ENCODE measurements at places on chromosomes 16 and 17.

GRCh38 chr17:15965528-15965927, 20.6 kb downstream of the ADORA2B start:
- no peak for DNase-seq

GRCh38 chr17:83171661-83172060, 92.3 kb downstream of the METRNL start:
- DNase-seq: no peak

DNA sequence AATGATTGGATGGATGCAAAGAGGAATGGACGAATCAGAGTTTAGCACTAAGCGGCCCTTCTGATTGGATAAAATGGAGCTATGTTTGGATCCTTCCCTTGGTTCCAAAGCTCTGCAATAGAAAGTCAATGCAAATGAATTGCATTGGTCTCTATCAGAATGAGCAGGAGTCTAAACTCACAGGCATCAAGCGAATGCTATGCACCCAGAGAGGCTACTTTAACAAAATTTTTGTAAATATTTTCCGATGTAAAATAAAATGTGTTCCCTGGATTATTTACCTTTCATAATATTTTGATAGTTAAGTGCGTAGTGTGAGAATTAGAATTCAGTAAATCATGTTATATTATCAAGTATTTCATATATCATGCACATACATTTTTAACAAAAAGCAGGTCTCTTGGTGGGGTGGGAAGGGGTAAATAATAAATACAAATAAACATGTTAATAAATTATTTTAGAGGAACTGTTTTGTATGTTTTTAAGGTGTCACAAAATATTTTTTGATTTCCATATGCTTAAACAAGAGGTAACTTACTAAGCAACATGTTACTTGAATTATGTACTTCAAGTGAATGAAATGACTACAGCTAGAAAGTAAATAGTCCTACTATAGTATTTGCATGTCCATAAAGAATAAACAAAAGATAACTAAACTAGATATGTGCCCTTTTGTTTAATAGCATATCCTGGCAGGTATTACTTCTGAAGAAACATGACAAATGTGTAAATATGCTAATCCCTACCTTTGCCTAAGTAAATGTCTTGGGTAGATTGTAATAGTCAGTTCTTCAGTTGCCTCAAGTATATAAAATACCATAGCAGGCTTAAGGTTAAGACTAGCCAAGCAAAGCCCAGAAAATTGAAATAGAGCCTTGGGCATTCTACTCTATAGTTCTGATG, 4.4 kb upstream of the UNK start:
- no peak for DNase-seq

DNA sequence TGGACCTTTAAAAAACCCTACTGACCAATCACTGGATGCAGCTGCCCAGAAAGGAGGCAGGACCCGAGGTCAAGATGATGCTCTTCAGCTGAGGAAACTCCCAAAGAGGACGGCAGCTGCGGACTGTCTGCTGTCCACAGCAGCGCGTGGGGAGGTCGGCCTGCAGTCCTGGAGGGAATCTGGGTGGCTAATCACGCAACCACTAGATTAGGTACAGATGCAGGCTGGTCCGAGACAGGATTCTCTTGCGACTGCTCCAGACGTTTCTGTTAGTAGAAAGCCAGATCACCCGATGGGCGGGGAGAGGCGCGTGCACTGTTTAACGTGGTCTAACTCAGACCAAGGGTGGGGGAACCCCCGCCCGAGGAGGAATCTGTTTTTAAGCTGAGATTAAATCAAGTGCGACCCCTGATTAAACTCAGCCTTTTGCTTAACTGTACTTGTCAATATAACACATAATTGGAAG, 8.8 kb downstream of the CTRB2 start:
- no peak for DNase-seq

DNA sequence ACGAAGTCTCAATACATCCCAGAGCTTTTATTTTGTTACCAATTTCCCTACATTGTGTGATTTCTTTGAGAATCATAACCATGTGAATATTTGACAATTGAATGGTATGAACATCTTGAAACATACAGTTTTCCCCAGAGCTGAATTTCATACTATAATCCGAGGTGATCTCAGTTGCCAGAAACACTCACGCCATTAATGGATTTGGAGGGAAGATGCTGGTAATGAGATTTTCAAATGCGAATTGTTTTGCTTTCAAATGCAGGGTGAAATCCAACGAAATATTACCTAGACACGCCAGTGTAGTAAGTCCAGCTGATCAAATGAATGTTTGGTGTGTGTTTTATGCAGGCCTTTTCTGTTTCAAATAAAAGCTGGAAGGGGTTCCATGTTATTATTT, 277.8 kb upstream of the CDH5 start:
- DNase-seq: no peak

- DNase-seq: peak; percentile 53
Measured at GRCh38 chr16:67672739-67673662, 6.4 kb downstream of the C16orf86 start.

- no peak for DNase-seq
Measured at GRCh38 chr16:57938936-57939871, 31.7 kb downstream of the CNGB1 start.

DNA sequence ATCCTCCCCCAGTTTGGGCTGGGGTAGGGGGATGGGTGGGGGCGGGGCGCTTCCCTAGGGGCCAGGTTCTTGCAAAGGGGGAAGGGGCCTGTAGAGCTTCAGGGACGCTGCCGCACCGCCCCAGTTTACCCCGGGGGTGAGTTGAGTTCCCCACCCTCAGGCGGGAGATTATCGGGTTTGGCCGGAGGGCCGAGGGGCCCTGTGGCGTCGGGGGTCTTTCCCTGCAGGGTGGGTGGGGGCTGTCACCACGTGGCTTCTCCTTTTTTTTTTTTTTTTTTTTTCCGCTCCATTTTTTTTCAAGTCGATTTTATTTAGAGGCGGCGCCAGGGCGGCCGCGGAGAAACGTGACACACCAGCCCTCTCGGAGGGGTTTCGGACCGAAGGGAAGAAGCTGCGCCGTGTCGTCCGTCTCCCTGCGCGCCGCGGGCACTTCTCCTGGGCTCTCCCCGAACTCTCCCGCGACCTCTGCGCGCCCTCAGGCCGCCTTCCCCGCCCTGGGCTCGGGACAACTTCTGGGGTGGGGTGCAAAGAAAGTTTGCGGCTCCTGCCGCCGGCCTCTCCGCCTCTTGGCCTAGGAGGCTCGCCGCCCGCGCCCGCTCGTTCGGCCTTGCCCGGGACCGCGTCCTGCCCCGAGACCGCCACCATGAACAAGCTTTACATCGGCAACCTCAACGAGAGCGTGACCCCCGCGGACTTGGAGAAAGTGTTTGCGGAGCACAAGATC, at the start of gene IGF2BP1:
Gene IGF2BP1 (plus strand): TSS at position 283 of the 724 bp plus-strand sequence. CDS start 361 bp downstream, at position 644.
- DNase-seq: peak; percentile 20

- DNase-seq: peak; percentile 36
Measured at GRCh38 chr17:7632492-7632894, 2.6 kb downstream of the SHBG start.

GRCh38 chr17:73137376-73137775, 27.4 kb upstream of the SSTR2 start:
- no peak for DNase-seq

- DNase-seq: no peak
Measured at GRCh38 chr17:57508671-57509070, 236.4 kb downstream of the CCDC182 start.

GRCh38 chr16:3830625-3831254, 49.8 kb downstream of the CREBBP start:
- no peak for DNase-seq

DNA sequence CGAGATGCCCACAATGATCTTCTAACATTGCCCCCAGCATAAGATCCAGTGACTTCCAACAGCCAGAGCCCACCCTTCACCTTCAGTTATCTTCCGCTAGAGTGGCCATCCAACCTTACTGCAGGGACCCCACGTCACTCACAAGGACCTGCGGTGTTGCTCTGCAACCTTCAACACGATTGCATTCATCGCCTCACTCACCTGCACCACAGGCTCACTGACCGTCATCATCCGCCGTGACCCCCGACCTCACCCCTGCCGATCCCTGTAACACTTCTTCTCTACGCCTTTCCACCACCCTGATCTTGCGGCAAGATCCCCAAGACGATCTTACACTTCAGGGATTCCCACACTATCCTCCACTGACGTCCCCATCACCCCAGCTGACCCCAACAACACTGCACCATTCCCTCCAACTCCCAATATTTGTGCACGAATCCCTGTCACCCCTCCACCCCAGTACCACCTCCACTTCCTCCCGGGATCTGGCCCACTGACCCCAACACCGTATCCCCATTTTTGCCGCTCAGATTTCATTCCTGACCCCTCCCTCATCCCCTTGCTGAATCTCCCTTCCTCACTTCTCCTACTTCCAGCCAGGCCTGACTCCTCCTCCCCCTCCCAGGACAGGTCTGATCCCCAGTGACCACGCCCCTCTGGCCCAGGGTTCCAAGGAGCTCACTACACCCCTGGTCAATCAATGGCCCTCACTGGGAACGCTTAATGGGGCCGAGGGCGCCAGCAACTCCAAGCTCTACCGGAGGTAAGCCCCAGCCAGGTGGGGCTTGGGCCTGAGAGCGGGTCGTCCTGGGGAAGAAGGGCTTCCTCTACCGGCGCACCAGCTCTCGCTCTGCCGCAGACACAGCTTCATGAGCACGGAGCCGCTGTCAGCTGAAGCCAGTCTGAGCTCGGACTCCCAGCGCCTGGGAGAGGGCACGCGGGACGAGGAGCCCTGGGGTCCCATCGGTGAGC, 7.6 kb downstream of the RUNDC3A start:
- DNase-seq: no peak

DNA sequence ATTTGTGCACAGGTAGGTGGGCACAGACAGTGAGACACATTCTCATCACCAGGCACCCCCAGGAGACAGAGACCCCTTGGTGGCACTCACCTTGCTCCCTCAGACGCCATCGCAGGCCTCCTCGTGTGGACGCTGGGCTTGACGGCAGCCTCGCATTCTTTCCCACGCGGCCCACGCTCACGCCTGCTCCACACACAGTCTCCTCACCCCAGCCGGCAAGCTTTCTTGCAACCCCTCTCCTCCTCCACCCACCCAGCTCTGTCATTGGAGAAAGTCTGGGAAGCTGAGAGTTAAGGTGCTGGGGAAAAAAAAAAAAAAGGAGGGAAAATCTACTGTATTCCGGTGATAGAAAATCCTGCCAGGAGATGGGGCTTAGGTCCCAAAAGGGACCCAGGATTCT, 14.8 kb downstream of the SGCA start:
- no peak for DNase-seq

DNA sequence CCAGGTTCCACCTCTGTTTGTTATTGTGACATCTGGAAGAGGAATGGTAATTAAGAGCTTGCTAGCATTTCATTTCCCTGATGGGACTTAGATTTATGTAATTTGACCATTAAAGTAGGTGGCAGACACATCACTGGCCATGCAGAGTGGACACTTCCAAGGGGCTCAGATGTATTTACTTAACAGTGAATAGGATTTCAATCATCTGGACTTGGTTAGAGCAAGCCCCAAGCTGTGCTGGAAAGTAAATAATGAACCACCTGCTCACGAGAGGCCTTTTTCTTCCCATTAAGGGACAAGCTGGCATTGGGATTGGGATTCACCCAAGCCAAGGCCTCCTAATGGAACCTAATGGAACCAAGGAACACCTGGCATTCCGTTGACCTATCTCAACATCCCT, 395.3 kb downstream of the HS3ST4 start:
- no peak for DNase-seq

- no peak for DNase-seq
Measured at GRCh38 chr16:57239107-57239506, 6.0 kb upstream of the ARL2BP start.

DNA sequence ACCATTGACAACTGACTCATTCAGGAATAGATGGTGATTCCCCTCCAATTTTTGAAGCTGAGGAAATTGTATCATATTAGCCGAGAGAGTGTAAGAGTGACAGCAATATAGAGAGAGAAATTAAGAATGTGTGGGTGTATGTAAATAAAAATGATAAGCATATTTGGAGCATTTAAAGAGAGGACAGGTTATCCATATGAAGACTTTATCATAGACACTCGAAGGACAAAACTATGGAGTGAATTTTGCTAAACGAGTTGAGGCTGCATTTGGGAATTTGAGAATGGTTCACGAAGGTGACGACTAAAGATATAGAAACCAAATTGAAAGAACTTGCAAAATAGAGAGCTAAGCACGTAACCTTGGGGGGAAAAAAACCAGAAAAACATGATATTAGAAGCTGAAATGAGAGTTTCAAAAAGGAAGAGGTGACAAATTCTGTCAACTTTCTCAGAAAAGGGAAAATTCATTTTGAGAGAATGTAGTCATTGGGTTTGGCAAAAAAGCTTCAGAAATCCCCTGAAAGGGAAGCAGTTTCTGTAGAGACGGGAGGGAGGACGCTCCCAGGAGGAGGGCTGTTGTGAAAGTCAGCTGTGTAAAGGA, 129.7 kb downstream of the KCNJ2 start:
- no peak for DNase-seq

- DNase-seq: no peak
Measured at GRCh38 chr16:9425236-9425635, 333.8 kb downstream of the HAPSTR1 start.

- DNase-seq: no peak
Measured at GRCh38 chr16:5044011-5044540, 10.3 kb upstream of the NAGPA start.

DNA sequence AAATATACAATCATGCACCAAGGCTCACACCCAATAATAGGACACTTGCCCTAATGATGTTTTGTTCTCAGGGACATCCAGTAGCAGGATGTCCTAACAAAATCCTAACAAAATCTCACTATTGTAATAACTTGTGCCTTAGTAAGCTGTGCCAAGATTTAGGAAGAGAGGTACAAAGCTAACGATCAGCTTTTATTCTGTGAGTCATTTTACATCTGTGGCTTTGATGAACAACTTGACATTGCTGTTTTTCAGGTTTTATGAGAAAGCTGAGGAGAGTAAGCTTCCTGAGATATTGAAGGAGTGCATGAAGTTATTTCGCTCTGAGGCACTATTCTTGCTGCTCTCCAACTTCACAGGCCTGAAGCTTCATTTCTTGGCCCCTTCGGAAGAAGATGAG, 18.9 kb downstream of the OGFOD1 start:
- DNase-seq: no peak

- no peak for DNase-seq
Measured at GRCh38 chr16:73060892-73061490, 13.1 kb upstream of the ZFHX3 start.
